ENCODE measurements at places on chromosomes 1 and 21. TPM values are rescaled to one million over a fixed set of nuclear protein-coding genes. Genes with fewer than 3 reads are reported as not detected.

KCNJ6 gene
- total RNA-seq, result not detected

RAB4A gene
- 32.5 TPM for total RNA-seq

MAP1LC3C gene
- not detected for total RNA-seq

GOLT1A gene
- total RNA-seq, result not detected

ZFP69 gene
- 3.0 TPM for total RNA-seq
